CD4-positive, alpha-beta T cell treated with Interleukin-2 at 100 ng/mL for 4 hours (primary cell): ENCODE measurements at places on chromosomes 3 and 15.

- no peak for DNase-seq
Measured at GRCh38 chr15:32802286-32802936, 84.6 kb downstream of the GREM1 start.

- DNase-seq = no peak
Measured at GRCh38 chr15:69015591-69015990, 1.1 kb downstream of the NOX5 start.

DNA sequence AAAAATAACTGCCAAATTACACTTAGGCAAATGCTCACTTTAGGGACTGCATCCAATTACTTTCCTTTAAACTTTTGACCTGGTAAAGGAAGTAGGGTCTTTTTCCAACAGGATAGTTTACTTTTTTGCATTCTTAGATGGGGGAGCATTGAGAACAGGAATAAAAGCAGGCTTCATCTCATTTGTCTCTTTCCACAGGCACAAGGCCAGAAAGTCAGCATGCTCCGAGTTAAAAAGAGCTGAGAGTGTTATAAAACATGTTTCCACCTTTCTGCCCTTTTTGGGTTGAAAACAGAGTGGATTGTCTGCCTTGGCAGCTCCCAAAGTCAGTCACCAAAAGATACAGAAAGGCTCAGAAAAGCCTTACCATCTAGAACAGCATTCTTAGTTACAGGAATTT lies 404.9 kb upstream of the ALCAM start:
- no peak for DNase-seq

DNA sequence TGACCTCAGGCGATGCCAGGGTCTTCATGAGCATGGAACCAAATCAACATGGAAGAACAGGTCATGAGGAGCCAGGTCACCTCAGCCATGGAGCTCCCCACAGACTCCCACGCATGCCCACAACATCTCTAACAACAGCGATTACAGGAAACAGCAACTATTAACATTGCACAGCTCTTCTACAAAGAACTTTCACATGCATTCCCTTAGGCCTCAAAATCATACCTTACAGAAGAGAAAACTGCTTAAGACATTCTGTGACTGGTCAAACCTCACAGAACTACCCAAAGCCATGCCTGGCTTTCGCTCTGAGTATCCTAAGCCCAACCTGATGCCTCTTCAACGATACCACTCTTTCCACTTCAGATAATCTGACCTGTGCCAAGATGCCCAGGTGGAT lies 117.8 kb downstream of the OXNAD1 start:
- DNase-seq = no peak

GRCh38 chr15:67161881-67162280 lies 92.6 kb downstream of the AAGAB start:
- no peak for DNase-seq

DNA sequence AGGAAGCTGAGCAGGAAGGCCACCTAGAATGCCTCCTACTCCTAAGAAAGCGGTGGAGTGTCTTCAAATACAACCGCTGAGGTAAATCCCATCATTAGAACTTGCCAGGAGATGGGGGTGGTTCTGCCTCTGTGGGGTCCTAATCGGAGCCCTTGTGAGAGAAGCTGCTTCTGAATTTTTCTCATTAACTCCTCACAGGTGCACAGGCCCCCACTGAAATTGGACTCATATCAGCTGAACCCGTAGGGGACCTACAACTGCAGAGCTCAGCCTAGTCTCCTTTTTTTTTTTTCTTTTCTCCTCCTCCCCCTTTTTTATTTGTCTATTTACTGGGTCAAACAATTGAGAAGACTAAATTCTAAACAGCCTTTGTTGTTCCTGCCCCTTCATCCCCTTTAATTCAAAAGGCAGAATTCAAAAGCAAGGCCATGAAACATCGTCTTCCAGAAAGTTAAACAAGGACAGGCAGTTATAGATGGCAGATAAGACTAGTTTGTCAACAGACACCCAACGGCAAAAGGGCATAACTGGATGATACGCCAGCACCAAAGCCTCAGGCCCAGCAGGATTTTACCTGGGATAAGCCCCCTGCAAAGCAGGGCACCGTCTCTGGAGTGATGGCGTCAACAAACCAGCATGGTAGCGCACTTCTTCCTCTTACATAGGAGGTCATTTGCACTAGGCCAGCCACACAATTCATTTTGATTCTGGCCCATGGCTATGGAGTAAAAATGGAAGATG lies 213.7 kb upstream of the HES1 start:
- DNase-seq = no peak

GRCh38 chr3:21750831-21751391 lies at the start of gene ZNF385D:
ZNF385D (minus strand) TSS chr3:21751210; CDS start chr3:21750916, 294 bp downstream.
- no peak for DNase-seq

GRCh38 chr3:55030938-55031337 lies 103.1 kb upstream of the LRTM1 start:
- DNase-seq = no peak

DNA sequence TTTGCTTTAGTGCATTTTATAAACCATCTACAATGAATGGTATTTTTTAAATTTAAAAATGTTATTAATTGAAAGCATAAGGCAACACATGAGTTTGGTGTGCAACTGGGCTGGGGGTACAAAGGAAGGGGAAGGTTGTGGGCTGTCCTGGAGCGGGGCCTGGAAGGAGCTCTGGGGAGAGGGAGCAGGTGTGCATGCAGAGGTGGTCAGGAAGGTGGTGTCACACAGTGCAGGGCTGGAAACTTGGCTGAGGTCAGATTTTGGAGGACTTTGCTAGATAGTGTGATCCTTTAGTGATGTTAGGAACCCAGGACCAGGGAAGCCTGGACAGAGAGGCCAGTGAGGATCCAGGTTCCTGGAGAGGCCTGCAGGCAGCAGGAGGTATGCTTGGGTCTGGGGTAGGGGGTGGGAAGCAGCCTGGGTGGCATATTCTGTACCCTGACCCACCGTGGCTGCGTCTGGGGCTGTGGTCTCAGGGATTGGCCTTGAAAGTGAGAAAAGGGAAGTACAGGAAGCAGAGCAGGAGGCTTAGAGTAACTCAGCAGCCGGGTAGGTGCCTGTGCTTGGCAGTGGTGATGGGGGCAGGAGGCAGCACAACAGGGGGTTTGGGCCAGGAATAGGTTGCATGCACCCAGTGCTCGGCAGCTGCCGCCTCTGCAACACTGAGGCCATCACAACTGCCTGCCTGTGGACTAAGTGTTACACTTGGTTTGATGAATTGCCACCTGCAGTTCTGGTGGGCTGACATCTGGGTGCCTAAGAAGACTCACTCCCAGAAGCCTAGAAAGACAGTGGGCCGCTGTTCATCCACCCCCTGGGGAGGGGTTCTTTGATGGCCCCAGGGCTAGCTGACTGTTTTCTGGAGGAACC lies 33.0 kb downstream of the KY start:
- DNase-seq = no peak

- DNase-seq = no peak
Measured at GRCh38 chr3:194773216-194773615, 87.5 kb downstream of the FAM43A start.

DNA sequence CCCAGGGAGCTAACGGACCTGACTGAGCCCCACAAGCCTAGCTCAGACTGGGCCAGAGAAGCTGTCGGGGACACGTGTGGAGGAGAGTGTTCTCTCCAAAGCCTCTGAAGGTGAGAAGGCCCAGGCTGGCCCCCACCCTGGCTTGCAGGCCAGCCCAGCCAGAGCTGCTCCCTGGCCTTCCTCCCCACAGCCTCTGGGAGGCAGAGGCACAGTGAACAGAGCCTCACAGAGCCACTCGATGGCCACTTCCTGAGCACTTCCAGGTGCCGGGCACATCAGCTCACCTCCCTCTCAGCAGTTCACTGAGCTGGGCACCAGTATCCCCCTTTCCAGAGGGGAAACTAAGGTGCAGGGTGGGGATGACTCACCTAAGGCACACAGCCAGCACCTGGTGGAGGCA lies 109.4 kb upstream of the LINGO1 start:
- DNase-seq = no peak

GRCh38 chr3:42739401-42740158 lies 33.5 kb downstream of the CCDC13 start:
- DNase-seq = no peak

DNA sequence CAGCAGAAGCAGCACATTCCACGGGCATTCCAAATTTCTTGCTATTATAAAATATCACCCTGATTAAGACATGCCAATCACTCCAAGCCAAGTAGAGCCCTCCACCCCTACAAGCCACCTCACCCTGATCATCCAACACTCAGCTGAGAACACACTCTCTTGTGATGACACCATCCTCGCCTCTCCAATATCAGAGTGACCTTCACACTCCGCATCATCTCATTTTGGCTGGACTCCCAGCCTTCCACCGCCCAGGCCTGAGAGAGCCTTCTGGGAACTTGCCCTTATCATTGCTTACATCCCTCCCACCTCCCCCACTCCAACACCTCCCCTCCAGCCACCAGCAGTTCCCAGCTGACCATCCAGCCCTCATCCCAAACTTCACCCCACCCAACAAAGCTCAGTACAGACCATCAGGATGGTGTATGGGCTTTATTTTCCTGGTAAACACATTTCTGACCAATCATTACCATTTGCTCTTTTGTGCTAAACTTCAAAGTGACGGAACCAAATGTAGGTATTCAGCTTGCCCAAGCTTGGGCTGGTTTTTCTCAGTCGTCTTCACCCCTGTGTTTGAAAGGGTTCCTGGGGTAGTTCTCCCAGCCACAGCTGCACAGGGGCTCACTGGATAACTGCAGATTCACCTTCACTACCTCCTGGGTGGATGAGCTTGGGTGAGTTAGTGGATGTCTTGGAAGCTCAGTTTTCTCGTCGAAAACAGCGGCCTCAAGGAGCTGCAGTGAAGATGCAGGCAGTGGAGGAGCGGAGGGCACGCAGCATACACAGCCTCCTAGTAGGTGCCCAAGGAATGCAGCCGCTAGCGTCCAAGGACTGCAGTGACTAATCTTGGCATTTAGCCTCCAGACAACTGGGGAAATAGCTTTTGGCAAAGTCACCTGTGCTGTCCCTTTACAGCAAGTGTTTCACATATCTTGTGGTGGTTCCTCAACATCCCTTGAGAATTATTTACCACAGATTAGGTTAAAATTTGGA lies 115.1 kb downstream of the LIPC start:
- DNase-seq = no peak

DNA sequence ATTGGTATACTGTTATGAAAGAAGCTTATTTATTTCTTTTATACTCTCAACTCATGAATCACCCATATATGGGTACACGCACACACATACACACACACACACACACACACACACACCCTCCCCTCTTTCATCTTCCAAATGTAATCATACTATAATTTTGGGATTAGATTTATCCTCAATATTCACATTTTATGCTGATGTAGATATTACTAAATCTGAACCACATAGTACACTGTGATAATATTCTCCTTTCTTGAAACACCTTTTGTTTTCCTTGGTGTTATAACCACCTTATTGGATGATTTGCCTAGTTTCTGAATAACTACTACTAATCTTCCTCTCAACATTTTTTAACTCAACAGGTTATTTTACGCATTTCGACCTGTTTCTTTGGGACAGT lies 8.1 kb upstream of the GHSR start:
- DNase-seq = no peak

GRCh38 chr3:123633530-123633929 lies 48.7 kb upstream of the HACD2 start:
- no peak for DNase-seq

GRCh38 chr3:57128826-57129667 lies 36.1 kb downstream of the IL17RD start:
- no peak for DNase-seq

DNA sequence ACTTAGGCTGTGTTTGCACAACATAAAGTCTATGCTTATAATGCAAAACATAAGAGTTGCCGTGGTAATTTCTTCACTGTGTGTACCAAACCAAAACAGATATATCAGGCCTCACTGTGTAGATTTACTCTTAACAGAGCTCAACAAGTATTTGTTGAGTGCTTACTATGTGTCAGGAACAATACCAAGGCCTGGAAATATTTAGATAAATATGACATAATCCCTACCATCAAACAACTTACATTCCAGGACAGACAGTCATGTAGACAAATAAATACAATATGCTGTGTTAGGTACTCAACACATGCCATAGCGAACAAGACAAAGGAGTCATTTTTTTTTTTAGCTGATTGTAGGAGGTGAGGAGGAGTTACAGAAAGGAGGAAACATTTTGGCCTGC lies 554.0 kb downstream of the NSUN3 start:
- DNase-seq = no peak

DNA sequence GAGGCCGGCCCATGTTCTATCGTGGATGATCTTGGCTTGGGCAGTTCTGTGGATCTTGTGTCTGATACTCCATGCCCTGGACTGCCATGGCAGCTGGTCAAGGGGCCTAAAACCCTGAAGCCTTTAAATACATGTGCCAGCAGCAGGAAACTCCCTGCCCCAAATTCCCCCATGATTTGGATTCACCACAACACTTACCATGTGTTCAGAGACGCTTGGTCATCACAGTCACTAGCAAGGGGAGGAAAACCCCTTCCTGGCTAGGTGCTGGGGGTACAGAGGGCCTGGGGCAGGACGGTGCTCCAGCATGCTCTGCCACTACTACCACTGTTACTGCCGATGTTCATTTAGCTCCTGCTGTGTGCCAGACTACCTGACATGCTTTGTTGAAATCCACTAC lies 94.4 kb downstream of the DNAJB8 start:
- DNase-seq = no peak

DNA sequence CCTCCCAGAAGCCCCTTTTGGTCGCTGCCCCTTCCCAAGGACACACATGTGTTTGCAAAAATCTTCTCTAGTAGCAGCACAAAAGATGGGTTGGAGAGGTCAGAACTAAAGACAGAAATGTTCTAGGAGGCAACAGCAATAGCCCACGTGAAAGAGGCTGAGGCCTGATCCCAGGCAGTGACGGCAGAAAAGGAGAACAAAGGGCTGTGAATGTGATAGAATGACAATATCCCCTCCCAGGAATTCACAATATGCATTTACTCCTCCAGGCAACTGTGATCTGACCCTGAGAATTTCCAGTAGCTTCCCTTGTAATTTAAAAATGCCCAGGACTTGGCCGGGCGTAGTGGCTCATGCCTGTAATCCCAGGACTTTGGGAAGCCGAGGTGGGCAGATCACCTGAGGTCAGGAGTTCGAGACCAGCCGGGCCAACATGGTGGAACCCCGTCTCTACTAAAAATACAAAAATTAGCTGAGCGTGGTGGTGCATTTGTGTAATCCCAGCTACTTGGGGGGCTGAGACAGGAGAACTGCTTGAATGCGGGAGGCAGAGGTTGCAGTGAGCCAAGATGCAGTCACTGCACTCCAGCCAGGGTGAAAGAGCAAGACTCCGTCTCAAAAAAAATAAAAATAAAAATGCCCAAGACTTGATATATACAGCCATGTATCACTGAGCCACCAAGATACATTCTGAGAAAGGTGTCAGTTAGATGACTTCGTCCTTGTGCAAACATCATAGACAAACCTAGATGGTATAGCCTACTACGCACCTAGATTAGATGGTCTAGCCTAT lies 43.6 kb upstream of the PIAS1 start:
- no peak for DNase-seq

- no peak for DNase-seq
Measured at GRCh38 chr3:24224666-24225384, 269.8 kb downstream of the THRB start.

GRCh38 chr15:85587707-85588411 lies 206.9 kb downstream of the KLHL25 start:
- peak; percentile 27 for DNase-seq
